NCI-H1930 (cell line): ENCODE measurements at places on chromosomes 3 and 15.

- no peak for DNase-seq
Observed at GRCh38 chr3:34408088-34408487, 609.7 kb downstream of the PDCD6IP start.

GRCh38 chr15:91913560-91913959 lies 60.1 kb downstream of the SLCO3A1 start:
- DNase-seq: no peak

- no peak for DNase-seq
Observed at GRCh38 chr3:170033489-170033888, 4.3 kb upstream of the GPR160 start.

DNA sequence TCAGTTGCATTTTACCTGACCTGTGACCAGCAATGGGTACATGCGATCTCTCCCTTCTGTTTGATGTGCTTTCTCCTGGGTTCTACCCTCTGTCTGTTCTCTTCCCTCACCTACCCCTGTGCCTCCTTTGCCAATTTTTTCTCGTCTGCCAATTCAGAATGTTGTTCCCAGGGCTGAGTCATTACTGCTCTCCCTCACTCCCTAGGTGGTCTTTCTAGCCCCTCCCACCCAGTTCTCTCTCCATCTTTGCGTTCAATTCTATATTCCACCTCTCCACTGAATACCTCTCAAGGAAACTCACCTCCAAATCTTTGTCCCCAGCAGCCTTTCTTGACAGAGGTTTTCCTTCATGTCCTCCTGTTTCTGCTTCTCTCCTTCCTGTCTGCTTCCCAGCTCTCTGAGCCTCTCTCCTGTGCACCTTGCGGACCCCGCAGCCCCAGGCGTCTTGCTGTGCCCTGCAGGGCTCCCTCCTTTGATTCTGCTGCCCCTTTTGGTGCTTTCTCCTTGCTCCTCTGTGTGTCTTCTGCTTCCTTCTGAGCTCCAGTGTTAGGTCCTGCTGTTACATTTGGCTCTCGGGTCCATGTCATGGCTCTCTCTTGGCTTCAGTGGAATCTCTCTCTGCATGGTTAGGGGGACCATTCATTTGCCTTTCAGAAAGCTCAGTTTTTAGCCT lies 398.2 kb upstream of the TPM1 start:
- DNase-seq: no peak

DNA sequence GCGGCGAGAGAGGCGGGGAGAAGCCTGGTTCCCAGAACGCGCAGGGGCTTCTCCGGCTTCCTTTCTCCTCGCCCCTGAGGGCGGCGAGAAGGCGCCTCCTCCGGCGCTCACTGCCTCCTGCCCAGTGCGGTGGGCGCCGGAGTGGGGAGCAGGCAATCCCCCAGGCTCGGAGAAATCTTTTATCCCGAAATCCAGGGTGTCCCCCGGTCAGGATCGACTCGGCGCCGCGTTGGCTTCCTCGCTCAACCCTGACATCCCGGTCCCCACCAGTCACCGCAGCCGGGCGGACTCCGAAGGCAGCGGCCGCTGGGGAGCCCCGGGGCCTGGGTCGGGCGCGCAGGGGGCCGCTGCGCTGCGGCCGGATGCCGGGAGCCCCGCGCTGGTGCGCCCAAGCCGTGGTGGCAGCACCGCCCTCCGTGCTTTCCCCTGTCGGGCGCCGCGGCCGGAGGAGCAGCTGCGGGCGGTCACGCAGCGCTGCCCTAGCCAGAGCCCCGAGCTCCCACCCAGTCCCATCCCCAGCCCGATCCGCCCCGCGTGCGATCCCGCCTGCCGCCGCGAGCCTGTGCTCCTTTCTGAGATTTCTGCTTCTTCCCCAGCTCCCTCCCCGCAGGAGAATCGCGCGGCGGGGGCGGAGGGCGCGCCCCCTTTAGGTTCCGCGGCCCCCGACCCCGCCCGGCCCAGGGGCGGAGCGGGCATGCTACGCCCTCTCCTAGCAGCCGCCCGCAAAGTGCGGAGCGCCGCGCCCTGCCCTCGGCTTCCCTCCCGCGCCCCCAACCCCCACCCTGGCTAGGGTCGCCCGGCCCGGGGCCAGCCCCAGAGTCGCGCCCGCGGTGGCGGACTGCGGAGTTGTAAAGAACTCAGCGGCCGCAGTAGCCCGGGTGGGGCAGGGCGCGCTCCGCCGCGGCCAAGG lies 683 bp upstream of the CACNA2D3 start:
- peak; percentile 56 for DNase-seq

- no peak for DNase-seq
Observed at GRCh38 chr3:195900436-195901355, 7.7 kb downstream of the TNK2 start.

DNA sequence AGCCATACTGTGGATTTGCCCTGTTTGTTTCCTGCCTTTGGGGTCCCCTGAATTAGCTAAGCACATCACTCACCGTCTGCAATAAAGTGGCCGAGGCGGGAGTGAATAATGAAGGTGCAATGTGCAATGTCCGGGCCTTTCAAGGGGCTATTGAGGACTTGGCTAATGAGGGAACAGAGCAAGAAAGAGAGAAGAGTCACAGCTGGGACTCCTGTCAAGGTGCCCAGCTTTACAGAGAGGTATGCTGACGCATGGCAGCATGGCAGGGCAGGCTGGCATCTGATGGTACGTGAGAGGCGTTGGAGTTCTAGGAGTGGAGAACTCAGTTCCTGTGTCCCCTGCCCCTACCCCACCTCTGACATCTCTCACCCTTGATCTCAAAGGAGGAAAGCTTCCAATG lies 13.8 kb upstream of the ATP2B2 start:
- DNase-seq: no peak

GRCh38 chr3:103342205-103342731 lies 907.5 kb downstream of the ZPLD1 start:
- DNase-seq: no peak

- DNase-seq: no peak
Observed at GRCh38 chr15:98907927-98908471, 99.6 kb downstream of the PGPEP1L start.

- DNase-seq: no peak
Observed at GRCh38 chr15:61196711-61197586, 32.2 kb downstream of the RORA start.

GRCh38 chr3:177642042-177642803 lies 444.9 kb upstream of the TBL1XR1 start:
- no peak for DNase-seq

GRCh38 chr3:13623101-13623654 lies 74.3 kb downstream of the FBLN2 start:
- no peak for DNase-seq

DNA sequence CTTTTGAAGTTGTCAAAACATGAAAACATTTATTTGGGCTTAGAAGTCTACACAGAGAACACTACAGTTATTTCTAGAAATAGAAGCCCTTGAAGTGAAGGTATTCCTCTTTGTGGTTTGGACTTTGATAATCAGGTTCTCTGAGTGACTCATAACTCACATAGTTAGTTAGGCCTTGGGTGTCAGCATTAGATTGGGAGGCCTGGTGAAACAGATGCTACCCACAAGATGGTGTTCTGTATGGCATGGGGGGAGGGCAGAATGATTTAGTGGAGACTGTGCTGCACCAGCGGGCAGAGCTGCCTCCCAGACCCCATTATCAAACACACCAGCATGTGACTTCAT lies 108.9 kb upstream of the ETV5 start:
- DNase-seq: no peak

- no peak for DNase-seq
Observed at GRCh38 chr15:31135523-31135922, 34.0 kb upstream of the TRPM1 start.

DNA sequence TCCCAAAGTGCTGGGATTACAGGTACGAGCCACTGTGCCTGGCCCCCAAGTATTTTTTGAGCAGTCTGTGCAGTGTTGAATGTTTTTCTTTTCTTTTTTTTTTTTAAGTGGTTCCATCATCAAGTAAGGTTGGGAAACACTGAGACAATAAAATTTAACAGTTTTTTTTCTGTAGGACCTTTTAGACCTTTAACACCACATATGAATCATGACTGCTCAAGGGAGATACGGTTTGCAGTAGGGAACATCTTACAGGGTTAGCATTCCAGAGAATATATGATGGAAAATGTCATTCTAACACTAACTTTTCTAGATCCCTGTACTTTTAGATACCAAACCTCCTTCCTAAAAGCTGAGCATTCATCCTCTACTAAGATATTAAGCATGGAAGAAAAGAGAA lies 41.7 kb downstream of the SNX4 start:
- DNase-seq: no peak

DNA sequence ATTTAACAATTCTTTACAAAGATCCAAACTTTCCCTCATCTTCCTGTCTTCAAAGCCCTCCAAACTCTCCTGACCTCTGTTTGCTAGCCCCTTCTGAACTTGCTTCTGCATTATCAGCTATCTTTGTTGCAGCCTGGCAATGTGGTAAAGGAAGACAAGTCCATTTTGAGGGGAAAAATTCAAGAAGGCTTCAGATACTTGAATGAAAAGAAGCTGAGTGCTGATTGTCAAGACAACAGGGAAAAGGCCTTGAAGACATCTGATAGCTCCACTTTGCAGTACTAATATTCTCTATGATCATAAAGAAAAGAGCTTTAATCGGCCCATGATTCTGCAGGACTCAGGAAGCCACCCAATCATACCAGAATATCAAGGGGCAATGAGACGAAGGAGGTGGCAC lies 91.8 kb downstream of the LMLN start:
- no peak for DNase-seq

DNA sequence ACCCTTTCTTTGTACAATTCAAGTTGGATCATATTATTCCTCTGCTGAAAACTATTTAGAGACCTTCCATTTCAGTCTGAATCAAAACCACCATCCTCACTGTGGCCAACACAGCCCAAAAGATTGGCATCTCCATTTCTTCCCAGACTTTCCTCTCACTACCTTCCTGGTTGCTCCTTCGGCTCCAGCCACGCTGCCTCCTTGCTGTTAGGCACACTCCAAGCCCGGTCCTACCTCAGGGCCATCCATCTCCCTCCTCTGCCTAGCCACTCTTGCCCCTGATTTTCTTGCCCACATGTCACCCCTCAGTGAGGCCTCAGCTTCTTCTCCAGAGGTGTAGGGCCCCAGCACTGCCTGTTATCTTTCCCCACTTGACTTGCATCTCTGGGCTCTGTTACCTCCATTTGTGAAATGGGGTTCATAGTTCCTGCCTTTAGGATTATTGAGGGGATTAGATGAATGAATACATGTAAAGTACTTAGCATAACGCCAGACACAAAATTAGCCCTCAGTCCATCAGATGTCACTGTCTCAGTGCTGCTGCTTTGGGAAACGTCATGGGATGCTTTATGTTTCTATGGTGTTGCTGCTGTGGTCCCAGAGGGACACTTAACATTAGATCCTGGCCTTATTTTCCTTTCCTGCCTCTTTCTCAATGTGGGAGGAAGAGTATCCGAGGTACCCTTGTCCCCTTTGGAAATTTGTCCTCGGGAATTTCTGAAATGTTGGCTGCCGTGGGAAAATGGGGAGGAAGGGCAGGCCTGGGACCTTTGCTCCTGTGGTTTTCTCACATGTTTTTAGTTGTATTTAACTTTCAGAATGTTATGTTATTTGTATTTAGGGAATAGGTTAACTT lies 31.3 kb downstream of the SNRK start:
- no peak for DNase-seq

- no peak for DNase-seq
Observed at GRCh38 chr15:23069496-23070166, 30.3 kb upstream of the TUBGCP5 start.
